NB4 (cell line): ENCODE measurements at places on chromosomes 11 and 22.

DNA sequence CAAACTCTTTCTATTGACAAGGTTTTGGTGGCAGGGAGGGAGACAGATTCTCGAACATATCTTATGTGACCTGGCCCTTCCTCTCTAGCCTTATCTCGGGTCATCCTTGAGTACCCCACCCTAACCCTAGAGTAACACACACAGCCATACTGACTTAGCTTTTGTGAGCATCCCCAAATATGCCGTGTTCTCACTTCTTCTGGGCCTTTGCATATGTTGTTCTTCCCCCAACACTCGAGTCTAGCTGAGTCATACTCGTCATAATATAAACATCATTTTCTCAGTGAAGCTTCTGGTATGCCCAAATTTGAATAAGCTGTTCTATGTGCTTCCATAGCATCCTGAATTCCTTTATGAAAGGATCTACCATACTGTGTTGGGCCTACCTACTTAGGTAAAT, 8.0 kb downstream of the TTC17 start:
- no peak for DNase-seq

DNA sequence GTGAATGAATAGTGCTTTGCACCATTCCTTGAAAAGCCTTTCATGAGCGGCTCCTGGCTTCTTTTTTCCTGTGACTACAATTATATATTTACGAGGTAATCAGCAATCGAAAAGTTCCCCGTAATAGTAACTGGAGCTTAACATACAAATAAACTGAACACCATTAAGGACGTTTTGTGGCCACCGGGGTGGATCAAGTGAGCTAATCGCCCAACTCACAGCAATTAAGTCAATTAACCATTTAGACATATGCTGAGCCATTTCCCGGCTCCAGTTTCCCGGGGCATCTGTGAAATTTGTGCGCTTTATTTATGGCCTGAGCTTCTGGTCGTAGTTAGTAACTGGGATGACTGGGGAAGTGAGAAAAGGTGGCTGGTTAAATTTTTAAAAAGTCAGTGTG, 465.2 kb downstream of the MIAT start:
- no peak for DNase-seq

GRCh38 chr11:118161786-118162185, 9.2 kb upstream of the SCN4B start:
- DNase-seq: no peak

GRCh38 chr11:108965306-108966001, 300.6 kb downstream of the DDX10 start:
- DNase-seq: peak; percentile 85

GRCh38 chr11:25163421-25163820, 666.6 kb downstream of the LUZP2 start:
- DNase-seq: no peak

DNA sequence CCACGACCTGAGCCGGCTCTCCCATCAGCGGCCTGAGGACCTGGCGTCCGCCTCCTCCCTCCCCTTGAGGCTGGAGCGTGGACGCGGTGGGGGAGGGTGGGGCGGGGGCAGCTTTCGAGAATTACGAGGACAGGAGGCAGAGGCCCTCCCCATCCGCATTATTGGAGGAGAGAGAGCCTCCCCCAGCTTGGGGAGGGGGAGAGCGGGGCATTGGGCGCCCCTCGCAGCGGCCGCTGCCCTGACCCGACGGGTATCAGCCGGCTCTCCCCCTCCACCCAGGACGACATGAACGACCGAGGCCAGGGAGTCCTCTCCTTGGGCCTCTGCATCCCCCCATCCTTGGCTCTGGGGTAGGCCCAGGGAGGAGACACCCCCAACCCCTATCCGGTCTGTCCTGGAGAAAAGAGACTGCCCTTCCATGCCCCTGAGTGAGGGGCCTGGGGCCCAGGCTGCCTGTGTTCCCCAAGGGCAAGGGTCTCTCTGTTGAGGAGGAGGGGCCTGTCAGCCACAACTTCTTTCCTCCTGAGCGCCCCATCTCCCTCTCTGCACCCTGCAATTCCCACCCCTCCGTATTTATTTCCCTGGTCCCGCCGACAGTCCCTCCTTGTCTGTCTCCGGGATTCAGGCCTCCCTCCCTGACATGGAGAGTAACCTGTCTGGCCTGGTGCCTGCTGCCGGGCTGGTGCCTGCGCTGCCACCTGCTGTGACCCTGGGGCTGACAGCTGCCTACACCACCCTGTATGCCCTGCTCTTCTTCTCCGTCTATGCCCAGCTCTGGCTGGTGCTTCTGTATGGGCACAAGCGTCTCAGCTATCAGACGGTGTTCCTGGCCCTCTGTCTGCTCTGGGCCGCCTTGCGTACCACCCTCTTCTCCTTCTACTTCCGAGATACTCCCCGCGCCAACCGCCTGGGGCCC, 495 bp downstream of the GPR137 start:
- DNase-seq: peak; percentile 42

DNA sequence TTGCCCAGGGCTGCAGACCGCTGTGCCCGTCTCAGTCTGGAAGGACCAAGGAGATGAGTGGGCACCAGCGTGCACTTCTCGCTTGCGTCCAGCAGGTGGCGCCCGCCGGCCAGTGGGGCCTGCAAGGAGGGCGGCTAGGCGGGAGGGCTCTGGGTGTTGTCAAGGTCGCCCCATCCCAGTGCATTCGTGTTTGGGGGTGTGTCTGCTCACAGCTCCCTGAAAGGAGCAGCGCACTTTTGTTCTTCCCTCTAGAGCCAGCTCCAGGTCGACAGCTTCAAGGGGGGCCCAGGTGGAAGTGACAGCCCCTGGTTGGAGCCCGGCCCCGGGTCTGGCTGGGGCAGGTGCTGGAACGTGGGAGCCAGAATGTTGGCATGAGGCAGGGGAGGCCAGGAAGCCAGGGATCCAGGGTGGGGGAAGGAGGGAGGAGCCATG, 23.4 kb upstream of the MPPED1 start:
- DNase-seq: peak; percentile 78

- DNase-seq: no peak
Measured at GRCh38 chr11:81941998-81942397, 791.7 kb downstream of the FAM181B start.

- no peak for DNase-seq
Measured at GRCh38 chr11:118537409-118537980, 6.5 kb downstream of the TMEM25 start.

- DNase-seq: no peak
Measured at GRCh38 chr11:17280494-17281127, 4.1 kb downstream of the NUCB2 start.

- no peak for DNase-seq
Measured at GRCh38 chr22:46770726-46771125, 8.3 kb downstream of the TBC1D22A start.

- DNase-seq: peak; percentile 45
Measured at GRCh38 chr11:65810046-65810868, 23.4 kb downstream of the OVOL1 start.

DNA sequence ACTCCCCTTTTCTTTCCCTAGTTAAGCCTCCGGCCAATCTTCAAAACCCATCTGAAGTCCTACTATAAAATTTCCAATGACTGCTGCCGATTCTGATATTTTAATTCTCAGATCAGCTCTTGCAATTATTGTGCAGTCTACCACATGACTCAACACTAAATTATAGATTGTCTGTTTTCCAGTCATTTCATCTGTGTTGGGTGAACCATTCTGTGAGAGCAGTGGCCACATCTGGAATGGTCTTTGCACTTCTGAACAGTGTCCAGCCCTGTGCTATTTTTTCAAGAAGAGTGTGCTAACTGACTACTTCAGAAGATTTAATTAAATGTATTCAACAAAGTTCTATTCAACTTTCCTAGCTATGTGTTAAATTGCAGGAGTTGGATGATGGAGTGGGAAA, 47.2 kb upstream of the MMP7 start:
- no peak for DNase-seq

- no peak for DNase-seq
Measured at GRCh38 chr11:45361551-45361950, 75.4 kb upstream of the SYT13 start.

DNA sequence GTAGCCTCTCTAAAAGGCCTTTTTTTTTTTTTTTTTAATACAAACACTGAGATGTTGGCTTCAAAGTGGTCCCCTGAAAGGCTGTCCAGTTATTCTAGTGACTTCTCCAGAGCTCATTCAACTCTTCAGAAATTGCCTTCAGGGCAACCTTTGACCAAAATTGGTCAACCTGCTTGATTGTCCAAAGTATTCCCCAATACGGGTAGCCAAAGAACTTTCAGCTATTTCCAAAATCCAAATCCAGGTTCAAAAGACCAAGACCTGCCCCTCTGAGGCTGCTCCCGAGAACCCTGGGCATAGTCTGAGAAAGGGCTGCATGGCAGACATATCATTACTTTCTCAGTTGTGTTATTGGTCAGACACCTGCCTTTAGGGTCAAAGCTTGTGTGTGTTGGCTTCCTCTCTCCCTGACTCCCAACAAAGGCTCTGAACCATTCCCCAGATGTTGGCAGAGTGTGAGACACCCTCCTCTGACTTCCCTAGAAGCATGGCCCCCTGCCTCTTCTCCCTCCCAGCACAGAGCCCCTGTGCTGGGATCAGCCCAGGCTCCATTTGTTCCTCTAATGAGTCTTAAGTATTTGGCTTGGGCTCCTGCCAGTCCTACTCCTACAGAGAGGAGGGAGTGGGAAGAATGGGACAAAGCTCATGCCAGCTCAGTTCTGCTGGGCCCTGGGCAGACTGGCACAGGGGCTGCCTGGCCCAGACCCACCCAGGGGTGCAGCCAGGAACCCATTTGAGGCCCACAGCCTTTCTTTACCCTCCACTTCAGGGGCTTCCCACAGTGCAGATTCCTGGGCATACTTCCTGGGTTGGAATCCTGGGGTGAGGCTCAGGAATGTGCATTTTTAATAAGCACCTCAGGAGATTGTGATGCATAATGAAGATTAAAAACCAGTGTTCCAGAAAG, 30.3 kb downstream of the TNKS1BP1 start:
- no peak for DNase-seq

- DNase-seq: no peak
Measured at GRCh38 chr22:22755778-22756100, 111.3 kb downstream of the GGTLC2 start.

GRCh38 chr11:47415091-47415854, 6.9 kb downstream of the SLC39A13 start:
- DNase-seq: no peak

- no peak for DNase-seq
Measured at GRCh38 chr11:64276653-64277431, 7.6 kb downstream of the BAD start.

GRCh38 chr11:16311831-16312230, 44.5 kb downstream of the SOX6 start:
- no peak for DNase-seq

- peak; percentile 68 for DNase-seq
Measured at GRCh38 chr22:44685384-44686056, 16.5 kb upstream of the PRR5 start.

- DNase-seq: no peak
Measured at GRCh38 chr11:2679011-2679676, 20.6 kb downstream of the KCNQ1OT1 start.

GRCh38 chr11:36427079-36427478, 83.0 kb downstream of the TRAF6 start:
- DNase-seq: no peak

DNA sequence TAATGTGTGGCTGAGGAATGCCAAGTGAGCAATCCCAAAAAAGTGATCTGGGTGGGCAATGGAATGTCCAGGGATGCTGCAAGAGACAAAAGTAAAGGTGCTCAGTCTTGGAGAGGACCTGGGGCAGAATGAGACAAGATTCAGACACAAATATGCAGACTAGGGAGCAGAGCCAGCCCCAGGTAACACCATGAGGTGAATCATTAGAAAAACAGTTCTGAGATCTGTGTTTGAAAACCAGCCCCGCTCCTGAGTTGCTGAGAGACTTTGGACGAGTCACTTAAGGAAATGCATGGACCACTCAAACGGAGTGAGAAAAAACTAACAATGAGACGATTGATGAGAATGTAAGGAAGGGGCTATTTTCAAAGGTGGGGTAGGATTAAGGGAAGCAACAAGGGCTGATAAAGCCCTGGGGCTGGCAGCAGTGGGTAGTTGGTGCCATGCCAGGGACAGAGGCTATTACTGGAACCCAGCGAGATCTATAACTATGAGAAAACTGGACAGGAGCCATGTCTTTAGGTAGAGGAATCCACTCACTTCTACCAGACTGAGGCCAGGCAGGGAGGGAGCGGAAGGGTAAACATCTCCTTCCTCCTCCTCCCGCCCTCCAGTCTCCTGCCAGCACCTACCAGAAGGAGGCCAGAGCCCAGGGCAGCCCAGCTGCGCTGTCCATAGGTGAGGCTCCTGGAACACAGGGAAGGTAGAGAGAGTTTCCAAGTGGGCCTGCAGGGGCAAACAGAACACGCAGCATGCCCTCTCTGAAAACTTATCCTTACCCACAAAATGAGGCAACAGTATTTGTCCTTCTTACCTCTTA, 130.4 kb upstream of the TEAD1 start:
- DNase-seq: no peak

- DNase-seq: no peak
Measured at GRCh38 chr22:32336771-32337424, 20.8 kb upstream of the RFPL3 start.

DNA sequence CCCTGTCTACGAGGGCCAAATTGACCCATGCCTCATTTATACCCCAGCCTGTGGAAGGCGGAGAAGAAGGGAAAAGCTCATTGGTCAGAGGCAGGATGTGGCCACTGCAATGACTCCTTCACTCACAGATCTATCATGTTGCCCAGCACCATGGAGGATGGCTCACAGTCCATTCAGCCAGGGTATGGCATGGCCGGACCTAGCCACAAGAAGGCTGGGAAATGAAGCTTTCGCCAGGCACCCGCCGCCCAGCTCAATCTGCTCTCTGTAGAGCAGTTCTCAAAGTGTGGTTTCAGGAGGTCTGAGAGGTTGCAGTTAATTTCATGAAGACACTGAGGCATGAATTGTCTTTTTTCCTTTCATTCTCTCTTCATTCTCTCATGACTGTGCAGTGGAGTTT, 40.6 kb upstream of the LINC01488 start:
- DNase-seq: no peak

- no peak for DNase-seq
Measured at GRCh38 chr22:30284172-30284571, 5.1 kb downstream of the CASTOR1 start.

- no peak for DNase-seq
Measured at GRCh38 chr22:26453812-26454500, 24.9 kb downstream of the ASPHD2 start.

- no peak for DNase-seq
Measured at GRCh38 chr11:63032457-63032856, 16.8 kb upstream of the SLC22A8 start.

GRCh38 chr11:128890543-128891368, at the start of gene KCNJ5:
KCNJ5 (plus strand) TSS chr11:128891356; CDS start chr11:128911274, 19,918 bp downstream.
- no peak for DNase-seq

- DNase-seq: no peak
Measured at GRCh38 chr11:58866788-58867187, 22.3 kb upstream of the GLYATL2 start.

GRCh38 chr11:117424781-117425180, 97.1 kb downstream of the CEP164 start:
- peak; percentile 25 for DNase-seq

GRCh38 chr11:3614742-3615171, 27.0 kb downstream of the ART5 start:
- DNase-seq: peak; percentile 68
